ENCODE measurements at places on chromosomes 12 and 14.

- no peak for DNase-seq
Measured at GRCh38 chr12:28121433-28121832, 68.8 kb upstream of the CCDC91 start.

DNA sequence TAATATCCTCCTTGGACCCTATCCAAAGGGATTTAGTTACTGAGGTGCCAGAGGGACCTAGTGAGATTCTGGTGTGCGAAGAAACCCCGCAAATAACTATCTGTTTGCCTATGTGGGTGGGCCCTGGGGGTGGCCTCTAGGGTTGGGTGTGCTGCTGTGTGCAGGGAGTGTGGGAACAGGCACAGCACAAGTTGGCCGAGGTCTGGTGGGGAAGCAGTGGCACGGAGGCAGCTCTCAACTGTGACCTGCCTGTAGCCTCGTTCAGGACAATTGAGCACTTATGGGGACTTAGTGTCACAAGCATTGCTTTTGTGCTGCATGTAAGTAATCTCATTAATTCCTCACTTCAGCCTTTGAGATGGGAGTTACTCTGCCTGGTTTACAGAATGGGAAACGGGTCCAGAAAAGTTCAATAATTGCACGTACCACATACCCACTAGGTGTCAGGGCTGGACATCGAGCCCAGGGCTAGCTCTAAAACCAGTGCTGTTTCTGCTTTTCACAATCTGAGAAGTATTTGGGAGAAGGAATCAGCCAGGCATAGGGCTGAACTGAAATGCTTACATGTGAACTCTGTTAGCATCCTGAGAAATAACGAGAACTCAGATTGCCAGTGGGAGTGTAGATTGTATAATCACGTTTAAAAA lies 58.8 kb downstream of the TECPR2 start:
- no peak for DNase-seq

GRCh38 chr12:116400636-116401372 lies 123.3 kb upstream of the MED13L start:
- DNase-seq = no peak

GRCh38 chr12:52525661-52526499 lies 5.7 kb upstream of the KRT5 start:
- no peak for DNase-seq

DNA sequence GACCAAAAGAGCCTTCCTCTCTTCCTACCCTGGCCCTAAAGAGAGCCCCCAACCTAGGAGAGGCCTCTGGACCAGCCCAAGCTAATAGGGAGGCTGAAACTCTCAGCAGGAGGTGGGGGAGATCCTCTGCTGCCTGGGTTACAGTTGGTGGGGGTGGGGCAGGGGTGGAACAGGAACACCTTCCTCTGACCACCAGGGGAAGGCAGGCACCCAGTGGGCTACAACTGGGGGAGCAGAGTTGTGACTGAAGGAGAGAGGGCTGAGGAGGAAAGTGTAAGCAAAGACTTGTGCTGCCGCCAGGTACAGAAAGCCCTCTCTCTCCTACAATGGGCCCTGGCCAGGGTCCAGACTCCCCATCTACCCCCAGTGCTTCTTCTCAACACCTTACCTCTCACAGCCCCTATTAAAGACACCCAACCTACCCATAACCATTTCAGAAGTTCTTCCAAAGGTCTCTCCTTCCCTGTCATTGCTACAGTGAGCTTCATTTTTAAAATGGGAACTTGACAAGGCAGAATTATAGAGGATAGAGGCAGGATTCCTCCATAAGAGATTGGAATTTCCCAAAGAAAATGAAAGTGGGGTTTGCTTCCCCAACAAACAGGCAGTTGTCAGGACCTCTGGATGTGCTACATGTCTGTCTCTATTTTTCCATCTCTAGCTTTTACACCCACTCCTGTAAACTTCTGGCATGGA lies 1.4 kb downstream of the MYO1A start:
- DNase-seq = no peak

DNA sequence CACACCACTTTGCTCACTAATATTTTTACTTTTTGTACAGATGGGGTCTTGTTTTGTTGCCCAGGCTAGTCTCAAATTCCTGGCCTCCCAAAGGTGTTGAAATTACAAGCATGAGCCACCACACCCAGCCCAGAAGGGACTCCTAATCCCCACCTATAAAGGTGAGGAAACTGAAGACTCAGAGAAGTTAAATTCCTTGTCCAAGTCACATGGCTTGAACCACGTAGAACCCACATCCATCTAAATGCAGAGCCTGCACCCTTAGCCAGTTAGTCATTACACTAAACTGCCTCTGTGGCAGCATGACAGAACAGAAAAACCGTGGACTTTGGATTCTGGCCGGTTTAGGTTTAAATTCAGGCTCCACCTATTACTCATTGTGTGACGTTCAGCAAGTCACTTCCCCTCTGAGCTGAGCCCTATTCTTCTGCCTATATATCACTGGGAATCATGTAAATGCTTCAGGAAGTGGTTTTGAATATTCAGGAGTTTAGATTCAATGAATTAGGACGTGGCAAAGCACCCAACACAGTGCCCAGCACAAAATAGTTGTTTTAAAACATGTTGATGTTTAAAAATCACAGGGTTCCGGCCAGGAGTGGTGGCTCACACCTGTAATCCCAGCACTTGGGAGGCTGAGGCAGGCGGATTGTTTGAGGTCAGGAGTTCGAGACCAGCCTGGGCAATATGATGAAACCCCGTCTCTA lies 3.0 kb upstream of the CORO1C start:
- DNase-seq = peak; percentile 61

DNA sequence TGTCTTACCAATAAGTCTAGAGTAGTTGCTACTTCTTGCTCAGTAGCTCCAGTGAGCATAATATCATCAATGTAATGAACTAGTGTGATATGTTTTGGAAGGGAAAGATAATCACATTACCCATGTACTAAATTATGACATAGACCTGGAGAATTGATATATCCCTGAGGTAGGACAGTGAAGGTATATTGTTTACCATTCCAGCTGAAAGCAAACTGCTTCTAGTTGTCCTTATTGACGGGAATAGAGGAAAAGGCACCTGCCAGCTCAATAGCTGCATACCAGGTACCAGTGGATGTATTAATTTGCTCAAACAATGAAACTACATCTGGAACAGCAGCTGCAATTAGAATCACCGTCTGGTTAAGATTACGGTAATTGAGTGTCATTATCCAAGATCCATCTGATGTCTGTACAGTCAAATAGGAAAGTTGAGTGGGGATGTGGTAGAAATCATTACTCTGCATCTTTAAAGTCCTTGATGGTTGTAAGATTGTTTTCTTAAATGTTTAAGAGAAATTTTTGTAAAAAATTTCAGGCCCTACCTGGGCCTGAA lies 100.0 kb upstream of the ARHGAP5 start:
- DNase-seq = no peak

DNA sequence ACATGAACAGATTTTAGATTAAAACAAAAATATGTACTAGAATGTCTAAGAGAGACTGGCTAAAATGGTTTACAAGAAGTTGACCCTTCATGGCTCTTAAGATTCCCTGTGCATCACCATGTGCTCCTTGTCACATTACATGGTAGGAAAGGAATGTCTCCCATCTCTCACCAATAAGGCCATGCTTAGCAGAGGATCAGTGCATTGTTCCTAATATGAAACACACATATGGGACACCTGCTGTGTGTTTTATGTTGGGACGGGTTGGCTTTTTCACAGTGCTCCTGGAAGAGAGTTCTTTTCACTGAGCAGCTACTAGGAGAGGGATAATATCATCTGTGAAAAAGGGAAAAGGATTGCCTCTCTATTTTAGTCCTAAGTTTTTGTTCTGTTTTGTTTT lies 9.6 kb downstream of the PFKM start:
- DNase-seq = no peak

DNA sequence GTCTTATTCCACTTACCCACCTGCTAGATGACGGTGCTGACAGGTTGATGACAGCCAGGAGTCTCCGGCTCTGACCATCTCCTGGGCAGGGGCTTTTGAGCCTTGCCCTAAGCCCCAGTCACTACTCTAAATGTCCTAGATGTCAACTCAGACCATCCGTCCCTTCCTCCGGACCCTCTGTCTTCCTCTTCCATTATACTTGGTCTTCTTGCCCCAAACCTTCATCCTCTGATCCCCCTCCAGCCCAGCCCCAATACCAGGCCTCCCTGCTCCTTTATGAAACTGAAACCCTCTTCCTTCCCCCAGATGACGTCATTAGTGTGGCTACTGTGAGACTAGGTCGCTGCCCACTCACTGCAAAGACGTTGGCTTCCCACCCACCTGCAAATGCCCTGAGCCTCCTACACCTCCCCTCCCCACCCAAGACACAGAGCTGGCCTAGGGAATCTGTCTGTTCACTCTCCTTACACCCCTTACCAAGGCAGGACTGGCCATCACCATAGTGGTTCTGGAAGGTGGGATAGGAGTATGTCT lies 10.1 kb downstream of the KRT71 start:
- no peak for DNase-seq

GRCh38 chr14:101071493-101071906 lies 168.0 kb upstream of the RTL1 start:
- peak; percentile 35 for DNase-seq

DNA sequence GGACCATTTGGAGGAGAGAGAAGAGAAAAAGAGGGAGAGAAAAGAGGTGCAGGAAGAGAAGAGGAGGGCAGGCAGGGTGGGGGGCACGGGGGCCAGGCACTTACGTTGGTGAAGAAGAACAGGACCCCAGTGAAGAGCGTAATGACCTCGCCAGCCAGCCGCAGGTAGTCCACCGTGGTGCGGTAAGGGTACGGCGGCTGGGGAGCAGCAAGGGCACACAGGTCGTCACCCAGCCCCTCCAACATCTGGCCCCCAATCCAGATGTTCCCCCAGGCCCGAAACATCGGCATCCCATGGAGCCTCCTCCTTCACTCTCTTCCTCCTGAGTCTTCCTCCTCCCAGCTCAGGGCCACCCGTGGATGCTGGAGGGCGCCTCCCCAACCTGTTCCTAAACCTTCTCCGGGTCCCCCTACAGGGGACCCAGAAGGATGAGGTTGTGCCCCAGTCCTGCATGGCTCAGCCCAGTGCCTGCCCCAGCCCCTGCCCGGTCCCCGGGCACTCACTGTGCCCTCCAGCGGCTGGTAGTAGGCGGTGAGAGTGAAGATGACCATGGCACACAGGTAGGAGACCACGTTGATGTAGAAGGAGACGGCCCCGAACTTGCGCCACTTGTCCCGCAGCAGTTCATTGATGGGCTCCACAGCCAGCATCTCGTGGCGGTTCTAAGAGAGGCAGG lies 39.2 kb downstream of the TRPV4 start:
- DNase-seq = no peak

GRCh38 chr14:89813617-89814031 lies 140.9 kb downstream of the EFCAB11 start:
- DNase-seq = no peak

DNA sequence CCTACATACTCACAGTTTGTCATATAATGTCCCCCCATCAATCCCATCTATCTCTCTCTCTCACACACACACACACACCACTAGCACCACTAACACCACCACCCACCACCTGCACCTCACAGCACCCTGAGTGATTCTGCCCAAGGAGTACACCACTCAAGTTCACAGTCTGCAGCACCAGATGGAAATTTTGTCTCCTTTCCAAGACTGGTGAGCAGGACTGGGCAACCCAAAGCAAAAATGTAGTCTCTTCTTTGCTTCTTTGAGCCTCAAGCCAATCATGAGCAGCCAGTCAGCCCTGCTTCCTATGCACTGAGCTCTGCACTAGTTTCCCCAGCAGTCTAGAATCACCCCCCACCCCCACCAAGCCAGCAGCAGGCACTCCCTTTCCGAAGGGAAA lies 15.0 kb upstream of the ARMH4 start:
- no peak for DNase-seq

DNA sequence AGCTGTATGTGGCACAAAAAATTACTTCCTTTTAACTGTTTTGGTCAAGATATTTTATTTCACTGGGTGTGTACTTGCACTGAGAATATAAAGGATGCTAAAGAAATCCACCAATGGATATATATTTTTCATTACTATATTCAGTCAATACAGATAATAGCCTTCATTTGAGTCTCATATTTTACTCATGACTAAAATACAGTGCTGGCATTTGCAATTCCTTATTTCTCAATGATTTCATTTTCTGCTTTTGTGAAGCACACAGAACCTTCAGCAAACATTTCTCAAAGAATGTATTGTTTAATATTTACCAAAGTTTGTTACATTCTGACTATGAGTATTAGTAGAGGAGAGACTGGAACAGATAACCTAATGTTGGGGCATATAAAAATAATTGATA lies 93.2 kb upstream of the SOX5 start:
- DNase-seq = no peak

DNA sequence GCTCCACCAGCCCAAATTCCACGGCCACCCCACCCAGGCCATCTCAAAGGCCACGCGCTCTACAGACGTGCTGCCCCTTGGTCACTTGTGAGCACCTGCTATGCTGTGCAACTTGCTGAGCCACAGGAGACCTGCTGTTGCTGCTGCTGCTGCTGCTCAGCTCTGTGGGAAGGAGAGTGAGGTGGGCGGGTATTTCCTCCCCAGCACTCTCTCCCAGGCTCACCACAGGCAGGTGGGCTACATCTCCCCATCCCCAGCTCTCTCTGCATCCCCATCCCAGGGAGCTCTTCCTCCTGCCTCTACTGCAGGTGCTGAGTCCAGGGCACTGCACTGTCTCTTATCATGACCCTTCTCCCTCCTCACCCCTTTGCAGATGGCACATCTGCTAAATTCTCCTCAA lies 306.9 kb downstream of the BCL11B start:
- no peak for DNase-seq

DNA sequence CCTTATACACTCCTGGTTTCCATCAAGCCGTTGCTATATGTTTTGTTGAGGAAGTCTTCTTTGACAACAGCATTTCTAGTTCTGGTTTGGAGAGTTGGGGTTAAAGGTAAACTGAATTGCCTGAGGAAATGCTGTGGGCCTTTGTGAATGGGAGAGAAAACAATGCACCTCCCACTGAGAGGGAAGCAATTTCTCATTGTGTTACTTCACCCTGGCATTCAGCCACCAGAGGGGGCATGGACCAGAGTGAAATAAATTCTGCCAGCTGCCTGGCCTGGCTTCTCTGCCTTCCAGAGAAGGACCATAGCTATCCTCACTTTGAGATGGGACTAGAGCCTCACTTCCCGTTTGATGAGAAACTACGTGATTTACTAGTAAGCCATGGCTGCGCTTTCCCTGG lies 475.3 kb downstream of the EGLN3 start:
- DNase-seq = no peak

DNA sequence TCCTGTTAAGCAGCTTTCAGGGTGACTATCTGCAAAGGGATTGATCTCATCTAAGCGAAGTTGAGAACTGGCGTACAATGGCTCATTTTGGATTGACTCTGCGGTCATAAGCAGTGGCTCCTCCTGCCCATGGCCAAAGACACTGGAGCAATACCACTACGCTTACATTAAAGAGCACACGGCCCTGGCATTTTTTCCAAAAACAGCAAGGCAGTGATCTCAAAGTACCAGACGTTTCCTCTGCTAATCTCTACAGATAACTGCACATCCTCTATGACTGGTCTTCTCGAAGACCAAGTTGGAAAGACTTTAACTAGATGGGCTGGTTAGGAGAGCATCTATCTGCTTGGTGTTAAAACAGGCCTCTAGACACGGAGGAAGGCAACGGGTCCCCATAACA lies 2.7 kb downstream of the PITPNM2 start:
- no peak for DNase-seq
